ENCODE measurements at places on chromosomes 4 and X. TPM values are rescaled to one million over a fixed set of nuclear protein-coding genes. Genes with fewer than 3 reads are reported as not detected.

- no peak for ATAC-seq
These were observed 144.6 kb upstream of the GPR101 start for GRCh38 chrX:137178392-137178791.

DNA sequence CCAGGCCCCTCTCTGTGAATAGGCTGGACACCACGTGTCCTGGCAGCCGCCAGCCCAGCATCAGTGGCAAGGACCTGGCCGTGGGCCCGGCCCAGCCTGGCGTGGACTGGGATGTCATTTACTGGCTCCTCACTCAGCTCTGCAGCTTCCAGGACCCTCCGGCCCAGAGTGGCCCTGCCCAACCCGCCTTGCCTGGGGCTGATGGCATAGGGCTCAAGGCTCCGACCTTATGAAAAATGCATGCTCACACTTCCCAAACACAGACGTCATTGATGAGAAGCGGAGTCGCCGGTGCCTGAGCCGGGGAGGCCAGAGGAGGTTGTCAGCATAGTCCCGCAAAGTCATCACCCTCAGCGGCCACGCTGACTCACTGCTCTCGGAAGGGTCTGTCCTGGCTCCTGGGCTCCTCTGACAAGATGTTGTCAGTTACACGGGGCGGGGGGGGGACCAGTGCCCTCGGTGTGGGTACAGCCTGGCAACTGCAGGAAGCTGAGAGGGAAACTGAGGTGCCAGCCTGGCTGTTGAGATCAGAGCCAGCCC lies 14.3 kb downstream of the CFAP99 start:
- no peak for ATAC-seq

DNA sequence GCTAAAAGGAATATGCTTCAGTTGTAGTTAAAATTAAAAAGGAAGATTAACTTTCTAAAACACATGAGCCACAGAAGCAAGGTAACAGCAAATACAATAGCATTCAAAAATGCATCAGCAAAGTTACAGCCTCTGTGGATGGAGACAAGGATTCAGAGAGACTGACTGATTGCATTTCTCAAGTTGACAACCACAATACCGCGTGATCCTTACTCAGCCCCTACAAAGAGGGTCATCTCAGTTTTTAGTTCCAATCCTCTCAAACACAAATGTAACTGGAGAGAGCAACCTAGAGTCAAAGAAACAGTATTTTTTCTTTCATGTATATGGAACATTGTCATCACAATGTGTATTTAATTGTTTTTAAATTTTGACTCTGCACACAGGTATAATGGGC lies 14.2 kb upstream of the C1QTNF7 start:
- ATAC-seq = no peak

GRCh38 chr4:54107951-54108748 lies 8.2 kb downstream of the GSX2 start:
- ATAC-seq = no peak

Gene CLCN4
- total RNA-seq = 0.84 TPM

Gene WWC2
- total RNA-seq = 11.1 TPM

Gene ARMCX1
- total RNA-seq = 3.0 TPM

Gene CXCL1
- 22.9 TPM for total RNA-seq

DNA sequence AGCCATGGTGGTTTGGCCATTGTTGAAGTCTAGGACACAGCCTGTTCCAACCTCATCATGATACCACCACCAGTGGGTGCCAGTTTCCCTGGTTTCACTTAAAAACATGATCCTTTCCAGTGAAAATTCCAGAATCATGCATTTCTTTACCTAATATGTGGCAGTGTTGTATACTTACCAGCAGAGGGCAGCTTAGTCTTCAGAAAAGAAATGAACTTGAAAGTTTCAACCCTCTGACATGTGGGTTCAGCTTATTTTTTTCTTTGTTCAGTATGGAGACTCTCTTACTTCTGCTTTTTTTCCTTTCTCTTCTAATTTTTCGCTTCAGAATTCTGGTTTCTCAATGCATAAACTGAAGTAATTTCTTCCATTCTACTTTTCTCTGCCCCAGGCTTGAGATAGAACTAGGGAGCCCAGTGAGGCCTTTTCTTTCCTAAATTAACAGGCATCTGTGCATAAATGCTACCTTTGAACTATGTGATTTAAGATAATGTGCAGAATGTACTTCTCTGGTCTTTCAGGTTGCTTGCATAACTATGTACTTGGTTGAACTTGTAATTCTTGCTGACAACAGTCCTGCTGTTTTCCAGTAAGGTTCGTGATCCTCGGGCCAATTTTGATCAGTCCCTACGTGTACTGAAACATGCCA lies 10.7 kb downstream of the LIAS start:
- ATAC-seq = peak; percentile 80

Gene FAM184B
- 0.16 TPM for total RNA-seq

Gene NUP62CL
- total RNA-seq = 1.7 TPM

DNA sequence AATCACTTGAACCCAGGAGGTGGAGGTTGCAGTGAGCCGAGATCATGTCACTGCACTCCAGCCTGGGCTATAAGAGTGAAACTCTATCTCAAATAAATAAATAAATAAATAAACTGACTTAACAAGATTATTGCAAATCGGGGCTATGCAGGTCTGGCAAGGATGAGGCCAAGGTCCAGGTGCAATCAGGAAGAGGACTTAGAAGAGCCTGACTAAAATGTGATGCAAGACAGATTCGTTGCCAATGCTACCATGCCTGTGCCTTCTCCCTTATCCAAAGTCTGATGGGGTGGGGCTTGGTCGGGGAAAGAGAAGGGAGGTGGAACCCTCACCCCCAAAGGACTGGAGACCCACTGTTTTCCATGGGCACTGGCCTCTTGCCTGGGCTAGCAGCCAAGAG lies 14.7 kb downstream of the ZCCHC13 start:
- no peak for ATAC-seq

Gene NXF2B
- not detected for total RNA-seq

DNA sequence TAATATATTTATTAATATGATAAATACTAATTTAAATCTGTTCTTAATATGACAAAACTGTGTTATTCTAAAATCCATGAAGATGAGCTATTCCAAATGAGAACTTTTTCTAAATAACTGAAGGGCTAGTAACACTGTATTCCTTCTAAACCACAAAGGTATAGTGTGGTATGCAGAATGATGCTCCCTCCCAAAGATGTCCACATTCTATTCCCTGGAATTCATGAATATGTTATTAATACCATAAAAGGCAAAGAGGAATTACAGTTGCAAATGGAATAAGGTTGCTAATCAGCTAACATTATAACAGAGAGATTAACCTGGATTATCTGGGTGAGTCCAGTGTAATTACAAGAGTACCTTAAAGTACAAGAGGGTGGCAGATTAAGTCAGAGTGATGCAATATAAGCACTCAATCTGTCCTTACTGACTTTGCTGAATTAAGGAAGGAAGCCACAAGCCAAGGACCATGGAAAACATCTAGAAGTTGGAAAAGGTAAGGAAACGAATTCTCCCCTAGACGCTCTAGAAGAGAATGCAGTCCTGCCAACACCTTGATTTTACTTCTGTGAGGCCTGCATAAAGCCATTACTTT lies 20.7 kb upstream of the MAB21L2 start:
- ATAC-seq = no peak

Gene ARR3
- not detected for total RNA-seq

Gene CFAP47
- not detected for total RNA-seq

Gene ZNF674
- 3.6 TPM for total RNA-seq

- no peak for ATAC-seq
These were observed 3.1 kb downstream of the POLR2B start for GRCh38 chr4:56981795-56982201.

Gene AWAT2
- total RNA-seq = not detected

GRCh38 chr4:128686810-128687209 lies 122.7 kb upstream of the JADE1 start:
- peak; percentile 48 for ATAC-seq

- ATAC-seq = no peak
These were observed 359.0 kb upstream of the ATOH1 start for GRCh38 chr4:93469560-93469959.

DNA sequence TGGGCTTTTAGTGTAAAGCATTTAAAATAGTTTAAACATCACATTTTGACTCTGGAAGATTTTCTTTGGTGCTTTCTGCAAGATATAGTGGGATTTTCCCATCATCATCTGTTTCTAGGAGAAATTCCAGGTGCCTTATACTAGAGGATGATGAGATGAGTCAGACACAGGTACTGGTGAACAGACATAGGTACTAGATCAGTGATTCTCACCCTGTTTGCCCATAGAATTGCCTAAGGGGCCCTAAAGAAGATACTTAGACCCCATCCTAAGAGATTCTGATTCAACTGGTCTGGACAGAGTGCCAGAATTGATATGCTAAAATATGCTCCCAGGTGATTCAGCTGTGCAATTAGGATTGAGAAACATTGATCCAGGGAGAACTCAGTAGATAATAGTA lies 9.7 kb downstream of the TSPAN7 start:
- ATAC-seq = no peak

Gene DGKK
- total RNA-seq = not detected

DNA sequence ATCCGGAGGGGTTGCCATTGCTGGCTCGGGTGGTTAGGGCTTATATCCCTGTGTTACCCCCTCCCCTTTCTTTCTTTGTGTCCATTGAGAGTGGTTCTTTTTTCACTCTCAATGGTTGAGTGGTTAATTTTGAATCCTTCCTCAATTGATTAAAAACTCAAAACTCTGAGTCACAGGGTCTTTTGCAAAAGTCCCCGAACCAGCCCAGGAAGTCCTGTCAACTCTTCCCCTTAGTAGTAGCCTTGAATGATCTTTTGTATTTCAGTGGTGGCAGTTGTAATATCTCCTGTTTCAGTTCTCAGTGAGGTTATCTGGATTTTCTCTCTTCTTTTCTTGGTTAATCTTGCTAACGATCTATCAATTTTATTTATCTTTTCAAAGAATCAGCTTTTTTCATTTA lies 170.0 kb upstream of the GYPA start:
- no peak for ATAC-seq

GRCh38 chrX:9340598-9341290 lies 124.1 kb upstream of the TBL1X start:
- peak; percentile 46 for ATAC-seq

- no peak for ATAC-seq
These were observed 26.5 kb downstream of the BOD1L1 start for GRCh38 chr4:13601048-13601447.

DNA sequence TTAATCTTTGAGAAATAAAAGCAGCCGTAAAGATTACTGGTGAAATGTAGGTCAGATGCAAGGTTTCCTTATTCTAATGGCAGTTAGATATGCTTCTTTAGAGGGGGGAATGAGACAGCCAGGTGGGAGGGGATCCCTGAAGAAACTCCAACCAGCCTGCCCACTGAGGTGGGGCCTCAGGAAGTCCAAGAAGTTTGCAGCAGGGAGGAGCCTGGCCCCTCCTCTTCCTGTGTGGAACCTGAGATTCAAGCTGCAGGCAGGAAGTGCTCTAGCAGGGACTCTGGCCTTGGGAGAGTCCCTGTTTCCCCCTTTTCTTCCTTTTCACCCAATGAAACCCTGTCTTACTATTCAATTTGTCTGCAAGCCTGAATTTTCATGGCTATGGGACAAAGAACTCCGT lies 101.4 kb upstream of the SLITRK2 start:
- no peak for ATAC-seq

GRCh38 chr4:163384434-163384833 lies 40.7 kb downstream of the NPY5R start:
- no peak for ATAC-seq

- ATAC-seq = no peak
These were observed 1254.3 kb upstream of the AGA start for GRCh38 chr4:178696515-178696914.

DNA sequence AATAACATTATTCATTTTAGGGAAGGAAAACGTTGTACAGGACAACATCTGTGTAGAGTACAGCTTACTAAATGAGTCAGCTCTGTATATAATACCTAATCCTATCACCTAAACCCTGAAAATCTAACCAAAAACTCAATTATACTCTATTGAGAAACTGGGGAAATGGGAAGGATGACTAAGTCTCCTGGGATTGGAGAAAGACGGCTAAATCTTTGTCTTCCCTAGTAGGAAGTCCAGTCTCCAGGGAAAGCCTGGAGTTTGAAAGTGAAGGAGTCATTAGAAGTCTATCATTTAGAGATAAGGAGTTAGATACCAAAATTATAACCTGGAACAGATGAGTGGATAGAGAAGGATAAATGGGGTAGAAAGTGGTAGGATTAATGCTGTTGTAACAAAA lies 286.5 kb downstream of the STK32B start:
- no peak for ATAC-seq

Gene PHOX2B
- total RNA-seq = not detected

DNA sequence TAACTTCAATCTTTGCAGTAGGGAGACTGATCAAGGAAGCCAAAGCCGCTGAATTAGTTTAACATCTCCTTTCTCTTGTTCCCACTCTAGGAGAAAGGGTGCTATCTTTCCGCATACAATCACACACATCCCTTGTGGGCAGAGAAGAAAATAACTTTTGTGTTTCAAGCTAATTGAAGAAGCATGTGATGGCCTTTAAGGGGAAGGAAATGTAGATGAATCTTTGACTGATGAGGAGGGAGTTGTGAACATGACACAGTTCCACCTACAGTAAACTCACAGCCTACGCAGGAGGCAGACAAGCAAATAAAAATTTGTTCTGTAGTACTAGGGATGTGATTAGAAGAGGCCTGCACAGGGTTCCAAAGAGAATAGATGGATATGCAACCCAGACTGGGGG lies 14.7 kb upstream of the SPATA4 start:
- no peak for ATAC-seq

Gene DMP1
- total RNA-seq = not detected

DNA sequence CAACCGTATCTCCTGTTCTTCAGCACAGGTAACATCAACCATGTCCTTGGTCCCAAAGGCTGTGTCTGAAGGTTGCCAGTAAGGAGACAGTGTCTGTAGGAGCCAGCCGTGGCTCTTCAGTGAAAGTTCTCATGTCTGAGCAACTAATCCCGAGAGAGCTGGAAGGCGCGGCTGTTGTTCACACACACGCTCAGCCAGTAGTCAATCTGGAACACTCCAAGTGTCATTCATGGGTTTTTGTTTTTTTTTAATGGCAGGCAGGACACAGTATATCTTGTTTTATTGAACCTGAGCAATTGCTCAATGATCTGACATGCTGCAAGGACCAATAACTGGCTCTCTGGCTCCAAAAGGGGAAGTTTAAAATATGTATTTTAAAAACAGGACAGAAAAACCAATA lies 48.4 kb upstream of the MAP3K15 start:
- no peak for ATAC-seq

- ATAC-seq = peak; percentile 66
These were observed 488 bp downstream of the TBC1D25 start for GRCh38 chrX:48540028-48540375.

Gene GPC4
- total RNA-seq = 2.7 TPM

Measured in esophagus mucosa (tissue), 1 donor.